ENCODE measurements at places on chromosomes 7 and 10.

GRCh38 chr7:47414342-47415317 lies 167.3 kb downstream of the TNS3 start:
- no peak for DNase-seq

DNA sequence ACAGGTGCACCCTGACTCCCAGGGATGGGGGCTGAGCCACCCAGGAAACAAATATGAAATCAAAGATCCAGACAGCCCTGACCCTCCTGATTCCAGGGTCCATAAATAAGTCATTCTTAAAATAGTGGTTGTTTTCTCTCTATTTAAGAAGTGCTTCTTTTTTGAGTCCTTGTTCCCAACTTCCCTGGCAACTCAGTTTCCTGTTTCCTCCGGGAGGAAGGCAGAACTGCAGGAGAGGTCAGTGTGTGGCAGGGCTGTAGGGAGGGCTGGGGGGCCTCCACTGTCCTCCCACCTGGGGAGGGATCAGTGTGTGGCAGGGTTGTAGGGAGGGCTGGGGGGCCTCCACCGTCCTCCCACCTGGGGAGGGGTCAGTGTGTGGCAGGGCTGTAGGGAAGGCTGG lies 88.7 kb upstream of the PDGFA start:
- no peak for DNase-seq

DNA sequence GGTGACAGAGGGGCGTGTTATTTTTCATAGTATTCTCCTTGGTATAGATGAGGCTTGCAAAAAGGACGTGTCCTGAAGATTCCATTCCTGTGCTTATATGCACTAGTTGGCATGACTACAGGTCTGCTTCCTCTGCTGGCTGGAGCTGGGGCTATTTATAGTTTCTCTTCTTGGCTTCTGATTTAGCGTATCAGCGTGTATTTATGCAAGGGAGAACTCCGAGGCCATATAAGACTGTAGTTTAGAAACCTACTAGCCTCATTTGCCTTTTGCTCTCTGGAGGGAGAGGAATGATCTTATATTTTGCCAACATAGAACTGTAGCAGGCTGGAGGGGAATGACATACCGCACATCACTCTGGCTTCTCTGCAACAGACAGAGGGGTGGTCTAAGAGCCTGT lies 39.7 kb downstream of the CACNB2 start:
- no peak for DNase-seq

DNA sequence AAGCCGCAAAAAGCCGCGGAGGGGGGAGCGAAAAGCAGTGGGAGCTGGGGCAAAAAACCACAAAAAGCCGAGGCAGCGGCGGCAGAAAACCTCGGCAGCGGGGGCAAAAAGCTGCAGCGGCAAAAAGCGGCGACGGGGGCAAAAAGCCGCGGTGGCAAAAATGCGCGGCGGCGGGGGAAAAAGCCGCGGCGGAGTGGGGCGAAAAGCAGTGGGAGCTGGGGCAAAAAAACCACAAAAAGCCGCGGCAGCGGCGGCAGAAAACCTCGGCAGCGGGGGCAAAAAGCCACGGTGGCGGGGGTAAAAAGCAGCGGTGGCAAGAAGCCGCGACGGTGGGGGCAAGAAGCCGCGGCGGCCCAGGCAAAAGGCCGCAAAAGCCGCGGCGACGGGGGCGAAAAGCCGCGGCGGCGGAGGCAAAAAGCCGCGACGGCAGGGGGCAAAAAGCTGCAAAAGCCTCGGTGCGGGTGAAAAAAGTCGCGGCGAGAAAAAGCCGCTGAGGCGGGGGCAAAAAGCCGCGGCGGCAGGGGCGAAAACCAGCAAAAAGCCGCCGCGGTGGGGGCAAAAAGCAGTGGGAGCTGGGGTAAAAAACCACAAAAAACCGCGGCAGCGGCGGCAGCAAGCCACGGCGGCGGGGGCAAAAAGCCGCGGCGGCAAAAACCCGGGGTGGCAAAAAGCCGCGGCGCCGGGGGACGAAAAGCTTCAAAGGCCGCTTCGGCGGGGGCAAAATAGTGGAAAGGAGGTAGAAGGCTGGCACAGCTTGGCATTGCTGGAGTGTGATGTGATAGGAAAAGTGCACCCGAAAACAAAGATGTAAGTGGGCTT lies 135.9 kb downstream of the ZNF92 start:
- no peak for DNase-seq

DNA sequence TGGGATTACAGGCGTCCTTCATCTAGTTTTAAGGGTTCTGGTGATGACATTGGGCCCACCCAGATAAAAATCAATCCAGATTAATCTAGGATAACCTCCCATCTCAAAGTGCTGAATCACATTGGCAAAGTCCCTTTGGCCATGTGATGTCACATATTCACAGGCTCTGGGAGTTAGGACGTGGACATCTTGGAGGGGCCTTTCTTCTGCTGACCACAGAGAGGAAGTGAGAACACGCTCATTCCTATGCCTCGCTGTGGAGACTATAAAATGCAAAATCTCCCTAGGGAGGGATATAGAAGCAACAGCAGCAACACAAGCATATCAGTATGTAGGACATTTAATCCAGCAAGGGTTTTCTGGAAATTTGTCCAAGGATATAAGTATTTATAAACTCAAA lies 266.0 kb upstream of the PITRM1 start:
- no peak for DNase-seq

GRCh38 chr10:131620314-131620713 lies 280.5 kb upstream of the PPP2R2D start:
- DNase-seq: no peak

DNA sequence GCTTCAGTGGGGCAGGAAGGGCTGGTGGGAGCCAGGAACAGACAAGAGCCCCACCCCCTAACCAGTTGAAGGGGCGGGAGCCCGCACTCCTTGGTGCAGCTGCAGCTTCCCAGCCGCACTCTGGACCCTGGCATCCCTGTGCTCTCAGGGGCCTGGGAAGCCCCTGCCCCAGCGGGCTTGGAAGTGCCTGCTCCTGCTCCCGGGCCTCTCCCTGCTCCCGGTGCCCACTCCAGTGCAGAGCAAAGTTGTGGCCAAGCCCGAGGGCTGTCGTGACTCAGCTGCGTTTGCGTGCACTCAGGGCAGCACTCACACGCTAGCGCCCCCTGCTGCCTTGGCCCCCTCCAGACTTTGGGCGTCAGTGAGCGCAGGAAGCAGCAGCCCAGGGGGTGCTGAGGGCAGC lies 883.8 kb downstream of the LRMDA start:
- DNase-seq: no peak

- no peak for DNase-seq
Measured at GRCh38 chr7:122413339-122413738, 108.8 kb upstream of the FEZF1 start.

GRCh38 chr7:140641524-140642195 lies 1.0 kb upstream of the DENND2A start:
- no peak for DNase-seq

GRCh38 chr7:105655500-105656380 lies 74.4 kb upstream of the EFCAB10 start:
- DNase-seq: no peak

- DNase-seq: no peak
Measured at GRCh38 chr7:108723381-108723814, 153.7 kb downstream of the DNAJB9 start.

GRCh38 chr7:32648408-32649156 lies 153.3 kb downstream of the AVL9 start:
- DNase-seq: no peak

DNA sequence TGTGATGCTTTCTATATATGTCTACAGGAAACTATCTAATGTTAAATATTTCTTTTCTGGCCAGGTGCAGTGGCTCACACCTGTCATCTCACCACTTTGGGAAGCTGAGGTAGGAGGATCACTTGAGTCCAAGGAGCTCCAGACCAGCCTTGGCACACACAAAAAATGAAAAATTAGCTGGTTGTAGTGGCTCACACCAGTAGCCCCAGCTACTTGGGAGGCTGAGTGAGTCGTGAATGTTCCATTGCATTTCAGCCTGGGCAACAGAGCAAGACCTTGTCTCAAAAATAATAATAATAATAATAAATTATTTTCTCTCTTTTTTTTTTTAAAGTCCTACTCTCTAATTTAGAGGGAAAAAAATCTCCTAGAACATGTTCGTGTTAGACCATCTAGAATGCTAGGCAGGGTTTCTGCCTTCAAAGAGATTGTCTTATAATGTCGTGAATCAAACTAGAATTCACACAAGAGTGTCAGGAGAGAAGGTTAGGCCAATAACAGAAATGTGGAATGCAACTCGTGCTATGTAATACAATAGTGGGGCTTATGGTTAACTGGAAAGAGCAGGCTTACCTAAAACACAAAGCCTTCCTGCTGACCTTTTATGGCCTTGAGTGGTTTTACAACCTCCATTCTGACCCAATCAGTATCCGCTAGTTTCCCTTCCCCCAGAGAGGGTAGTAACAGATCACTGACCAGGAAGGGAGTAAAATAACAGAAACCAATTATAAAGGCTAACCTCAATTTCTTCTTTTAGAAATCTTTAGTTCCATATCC lies 46.3 kb downstream of the MYOF start:
- DNase-seq: no peak

DNA sequence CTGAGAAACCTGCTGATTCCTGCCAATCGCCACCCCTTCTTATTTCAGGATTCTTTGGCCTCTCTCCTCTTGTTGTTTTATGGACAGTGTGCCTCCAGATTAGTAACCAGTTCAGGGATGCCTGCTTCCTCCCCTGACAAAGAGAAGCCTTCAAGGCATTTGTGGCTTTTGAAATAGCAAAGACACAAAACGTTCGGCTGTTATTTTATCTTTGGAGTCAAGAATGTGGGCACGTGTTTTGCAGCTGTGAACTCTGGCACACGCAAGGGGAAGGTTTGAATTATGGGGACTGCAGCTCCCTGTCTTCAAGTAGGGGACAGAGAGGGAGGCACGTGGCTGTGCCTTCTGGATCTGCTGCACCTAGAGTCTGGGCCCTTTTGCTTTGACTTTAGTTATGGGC lies 157.9 kb upstream of the GRB10 start:
- no peak for DNase-seq

- DNase-seq: no peak
Measured at GRCh38 chr10:90174531-90174930, 473.1 kb downstream of the KIF20B start.

GRCh38 chr7:107937531-107937930 lies 46.5 kb downstream of the DLD start:
- no peak for DNase-seq

GRCh38 chr10:107433605-107434004 lies 269.1 kb upstream of the SORCS1 start:
- no peak for DNase-seq

DNA sequence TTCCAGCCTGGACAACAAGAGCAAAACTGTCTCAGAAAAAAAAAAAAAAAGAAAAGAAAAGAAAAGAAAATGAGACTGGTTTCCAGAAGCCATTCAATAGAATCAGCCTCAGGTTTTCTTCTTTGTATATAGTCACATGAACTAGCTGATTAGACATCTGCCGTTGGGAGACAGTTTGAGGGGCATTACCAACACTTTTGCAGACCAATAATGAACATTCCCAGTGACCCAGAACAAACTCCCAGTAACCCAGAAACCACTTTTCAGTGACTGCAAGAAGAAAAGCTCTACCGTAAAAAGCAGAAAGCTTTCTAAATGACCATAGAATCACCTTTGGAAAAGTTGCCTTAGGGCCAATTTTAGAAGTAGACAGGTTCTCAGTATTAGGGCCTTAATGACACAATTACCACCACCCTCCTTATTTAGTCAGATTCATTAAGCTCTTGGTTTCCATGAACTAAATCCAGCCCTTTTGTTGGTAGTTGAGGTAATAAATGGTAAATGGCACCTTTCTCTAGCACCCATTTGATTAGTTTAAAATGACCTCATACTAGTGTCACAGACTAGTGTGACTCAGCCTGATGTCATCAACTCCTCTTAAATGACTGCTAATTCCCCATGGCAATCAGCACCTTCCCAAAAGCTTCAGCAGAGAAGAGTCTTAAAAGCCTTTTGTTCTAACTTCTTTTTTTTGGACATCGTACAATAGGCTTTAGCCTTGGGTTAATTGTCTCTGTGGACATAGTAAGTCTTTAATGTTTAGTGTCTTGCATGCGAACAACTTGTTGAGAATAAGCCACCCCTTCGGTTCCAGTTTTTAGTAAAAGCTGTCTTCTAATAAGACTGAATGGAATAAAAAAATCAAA lies 33.6 kb upstream of the XRCC2 start:
- DNase-seq: no peak

GRCh38 chr7:13724977-13725566 lies 264.4 kb downstream of the ETV1 start:
- no peak for DNase-seq

DNA sequence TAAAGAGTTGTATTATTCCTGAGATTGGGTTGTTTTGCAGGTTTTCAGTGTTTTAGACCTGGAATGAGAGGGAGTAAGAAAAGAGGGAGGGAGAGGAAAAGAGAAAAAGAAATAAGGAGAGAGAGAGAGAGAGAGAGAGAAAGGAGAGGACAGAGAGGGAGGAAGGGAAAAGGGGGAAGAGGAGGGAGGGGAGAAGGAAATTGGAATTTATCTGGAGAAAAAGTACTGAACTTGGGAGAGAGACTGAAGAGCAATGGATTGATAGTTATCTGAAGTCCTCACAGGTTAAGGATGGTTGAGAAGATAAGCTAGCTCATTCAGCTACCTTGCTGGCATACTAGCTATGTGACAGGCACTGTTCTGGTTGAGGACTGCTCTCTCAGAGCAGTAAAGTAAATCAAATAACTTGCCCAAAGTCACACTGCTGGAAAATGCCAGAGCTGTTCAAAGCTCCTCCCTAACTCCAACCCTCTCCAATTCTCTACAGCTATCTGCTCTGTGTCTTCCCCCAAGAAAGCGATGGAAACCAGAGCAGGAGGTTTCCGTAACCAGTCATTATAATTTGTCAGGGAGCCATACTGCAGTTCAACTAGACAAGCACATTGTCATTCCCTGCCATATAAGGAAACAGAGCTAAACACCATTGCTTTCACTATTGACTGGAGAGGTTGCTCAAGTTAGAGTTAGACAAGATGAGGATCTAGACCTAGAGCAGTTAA lies 10.7 kb downstream of the CALD1 start:
- no peak for DNase-seq

- DNase-seq: peak; percentile 3
Measured at GRCh38 chr10:1643161-1643907, 94.0 kb downstream of the ADARB2 start.

GRCh38 chr7:138861051-138861450 lies 63.1 kb upstream of the ATP6V0A4 start:
- DNase-seq: no peak

DNA sequence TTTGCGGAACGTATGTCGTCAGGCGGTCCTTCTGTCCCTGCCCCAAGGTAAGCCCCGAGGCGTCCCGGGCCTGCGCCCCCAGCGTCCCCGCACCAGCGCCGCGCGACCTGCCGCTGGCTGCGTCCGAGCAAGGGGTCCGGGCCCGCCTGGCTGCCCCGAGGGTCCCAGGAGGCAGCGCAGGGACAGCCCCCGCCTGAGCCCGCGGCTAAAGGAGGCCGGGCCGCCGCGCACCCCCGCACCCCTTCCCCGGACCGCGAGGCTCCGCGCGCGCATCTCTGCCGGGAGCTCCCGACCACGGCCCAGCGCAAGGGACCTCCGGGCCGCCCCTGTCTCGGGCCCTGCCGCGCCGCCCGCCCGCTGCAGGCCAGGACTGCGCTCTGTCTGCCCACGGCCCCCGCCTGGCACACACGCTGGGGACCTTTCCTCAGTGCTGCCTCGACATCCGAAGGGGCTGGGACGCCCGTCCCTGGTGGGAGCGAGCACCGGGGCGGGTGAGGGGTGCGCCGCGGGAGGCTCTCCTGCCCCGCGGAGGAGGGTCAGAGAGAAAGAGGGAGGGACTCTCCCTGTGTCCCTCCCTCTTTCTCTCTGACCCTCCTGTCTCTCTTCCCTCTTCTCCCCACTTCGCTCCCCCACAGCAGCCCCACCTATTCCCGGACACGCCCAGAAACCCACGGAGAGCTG lies 25.0 kb downstream of the SHH start:
- DNase-seq: no peak

Measured in activated T-cell treated with anti-CD3 and anti-CD28 coated beads for 48 hours (primary cell).